Mesothelial cell of epicardium (in vitro differentiated cells): ENCODE measurements at places on chromosomes 16 and 17.

GRCh38 chr16:20868890-20869289, 31.3 kb downstream of the DCUN1D3 start:
- no peak for DNase-seq

GRCh38 chr17:59431601-59432000, 100.1 kb downstream of the YPEL2 start:
- DNase-seq, result no peak

GRCh38 chr17:31472137-31472536, 80.7 kb downstream of the RAB11FIP4 start:
- no peak for DNase-seq

- no peak for DNase-seq
These were observed at the start of gene CCL11 for GRCh38 chr17:34285286-34285792. Gene CCL11 (plus strand): TSS chr17:34285742. CDS start chr17:34285809, 67 bp downstream.

- no peak for DNase-seq
These were observed 223.0 kb downstream of the NTN1 start for GRCh38 chr17:9244066-9245052.

DNA sequence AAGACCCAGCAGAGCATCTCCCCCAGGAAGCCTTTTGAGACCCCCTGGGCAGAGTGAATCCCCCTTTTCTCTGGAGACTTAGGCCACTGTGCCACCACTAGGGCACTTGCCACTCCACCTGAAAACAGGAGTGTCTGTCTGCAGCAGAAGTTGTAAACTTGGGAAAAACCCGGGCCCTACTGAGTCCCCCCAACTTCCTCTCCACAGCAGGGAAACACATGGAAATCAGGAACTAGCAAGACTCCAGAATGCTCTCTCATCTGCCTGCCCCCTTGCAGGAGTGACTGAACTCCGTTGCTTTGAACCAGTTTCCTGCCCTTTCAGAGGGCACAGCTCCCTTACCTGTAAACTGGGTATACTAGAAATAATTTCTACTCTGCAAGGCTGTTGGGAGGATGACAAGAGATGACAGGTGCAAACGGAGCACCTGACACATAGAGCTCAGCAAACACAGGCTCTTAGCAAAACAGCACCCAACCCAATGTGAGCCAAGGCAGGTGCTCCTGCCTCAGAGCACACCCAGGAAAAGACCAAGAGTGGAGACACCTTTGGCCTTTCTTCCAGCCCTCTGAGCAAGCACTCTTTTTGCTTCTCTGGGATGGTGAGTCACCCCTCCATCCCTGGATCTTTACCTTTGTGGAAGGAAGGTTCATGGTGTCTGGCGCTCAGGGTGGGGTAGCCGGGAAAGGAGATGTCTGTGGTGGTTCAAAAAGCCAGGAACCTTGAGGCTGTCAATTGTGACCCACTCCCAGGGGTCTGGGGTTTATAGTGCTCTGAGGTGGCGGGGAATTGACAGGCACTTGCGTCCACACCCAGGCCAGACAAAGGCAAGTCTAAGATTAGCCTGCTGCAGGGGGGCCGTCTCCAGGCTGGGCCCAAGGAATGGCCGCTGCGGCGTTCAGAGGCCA, at the start of gene HCRT:
Gene HCRT, minus strand, starts transcription at position 740 of the 908 bp plus-strand sequence. Its CDS starts 87 bp downstream, at position 653.
- no peak for DNase-seq

GRCh38 chr16:29777576-29778350, at the start of gene ZG16:
Gene ZG16 (plus strand): TSS chr16:29778256. CDS start chr16:29779267, 1,011 bp downstream.
- DNase-seq, result no peak

DNA sequence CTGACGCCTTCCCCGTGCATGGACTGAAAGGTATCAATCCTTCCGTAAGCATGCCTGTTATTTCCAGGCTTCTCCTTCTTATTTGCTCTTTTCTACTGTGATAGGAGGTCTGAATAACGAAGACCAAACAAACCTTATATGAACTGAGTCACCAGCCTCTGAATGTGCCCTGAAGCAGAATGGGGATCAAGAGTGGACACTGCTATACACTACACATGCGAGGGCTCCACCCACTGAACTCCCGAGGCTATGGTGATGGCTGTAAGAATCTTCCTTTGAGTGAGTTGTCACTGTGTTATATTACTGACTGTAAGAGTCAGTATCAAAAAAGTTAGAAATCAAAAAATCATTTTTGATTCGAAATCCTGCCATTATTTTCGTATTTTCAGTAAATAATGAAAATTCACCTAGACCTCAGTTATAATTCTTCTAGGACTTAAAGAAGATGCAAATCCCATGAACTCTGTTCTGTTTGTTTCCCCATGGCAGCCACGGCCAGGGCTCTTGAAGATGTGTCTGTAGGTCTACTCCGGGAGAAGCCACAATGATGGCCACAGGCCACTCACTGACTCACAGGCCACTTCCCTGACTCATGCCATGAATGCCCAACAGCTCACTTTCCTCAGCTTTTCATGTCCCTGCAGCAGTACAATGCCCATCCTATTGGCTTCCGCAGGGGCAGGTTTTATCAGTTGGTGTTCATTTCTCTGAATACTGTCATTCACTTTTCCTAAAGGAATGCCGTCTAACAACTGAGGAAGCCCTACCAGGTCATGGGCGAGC, 54.7 kb downstream of the ZZEF1 start:
- DNase-seq, result no peak

GRCh38 chr17:46212634-46213435, 19.6 kb upstream of the KANSL1 start:
- peak; percentile 58 for DNase-seq

DNA sequence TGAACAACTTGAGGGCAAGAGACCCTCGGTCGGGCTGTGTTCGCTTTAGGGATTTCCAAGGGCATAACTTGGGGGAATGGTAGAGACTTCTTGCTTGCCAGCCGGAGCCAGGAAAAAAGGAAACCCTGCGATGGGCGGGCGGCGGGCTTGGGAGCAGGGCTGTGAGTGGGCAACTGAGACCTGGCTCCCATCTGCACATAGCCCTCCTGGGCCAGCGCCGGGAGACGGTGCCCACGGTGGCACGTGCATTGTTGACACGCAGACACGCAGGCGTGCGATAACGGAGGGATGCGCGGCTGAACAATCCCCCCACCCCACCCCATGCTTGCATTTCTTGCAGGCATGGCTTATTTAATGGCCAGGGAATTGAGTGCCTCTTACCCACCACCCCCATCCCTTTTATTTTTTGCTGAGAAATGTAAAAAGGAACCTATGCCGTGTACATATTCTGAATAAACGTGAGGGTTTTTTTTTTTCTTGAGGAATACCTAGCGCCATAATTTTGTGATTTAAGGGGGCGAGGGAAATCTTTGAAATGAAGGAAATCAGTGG, 17.1 kb upstream of the ZFHX3 start:
- DNase-seq, result no peak

DNA sequence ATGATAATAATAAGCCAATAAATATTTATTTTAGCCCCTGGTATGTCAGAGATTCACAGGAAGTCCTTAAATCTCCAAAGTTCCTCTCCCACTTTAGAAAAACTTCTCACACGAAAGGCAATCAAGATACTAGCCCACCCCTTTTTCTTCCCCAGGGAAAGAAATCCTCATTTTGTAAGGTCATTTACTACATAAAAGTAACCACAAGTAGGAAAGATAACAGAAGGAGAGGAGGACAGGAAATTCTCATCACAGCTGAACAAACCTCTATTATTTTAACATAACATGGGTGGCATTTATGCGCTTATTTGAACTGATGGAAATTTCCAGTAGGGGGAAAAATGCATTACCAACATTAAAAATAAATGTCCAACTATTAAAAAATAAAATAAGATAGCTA, 3.4 kb downstream of the FAM222B start:
- no peak for DNase-seq

DNA sequence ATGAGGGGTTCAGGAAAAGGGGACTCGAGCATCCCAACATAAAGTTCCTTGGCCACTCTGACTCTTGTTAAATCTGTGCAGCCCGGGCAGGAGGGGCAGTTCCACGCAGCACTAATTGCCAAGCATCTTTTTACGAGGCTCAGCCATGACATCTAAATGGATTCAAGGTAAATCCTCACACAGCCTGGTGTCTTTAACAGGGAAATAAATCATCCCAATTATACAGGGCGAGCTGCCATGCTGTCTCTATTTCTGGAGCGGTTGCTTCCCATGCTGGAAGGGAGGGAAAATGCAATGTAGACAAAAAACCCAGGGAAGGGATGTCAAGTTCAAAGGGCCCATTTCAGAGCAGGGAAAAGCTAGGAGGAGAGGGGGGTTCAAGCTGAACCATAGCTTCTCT, 110.0 kb downstream of the GAS7 start:
- DNase-seq, result no peak

DNA sequence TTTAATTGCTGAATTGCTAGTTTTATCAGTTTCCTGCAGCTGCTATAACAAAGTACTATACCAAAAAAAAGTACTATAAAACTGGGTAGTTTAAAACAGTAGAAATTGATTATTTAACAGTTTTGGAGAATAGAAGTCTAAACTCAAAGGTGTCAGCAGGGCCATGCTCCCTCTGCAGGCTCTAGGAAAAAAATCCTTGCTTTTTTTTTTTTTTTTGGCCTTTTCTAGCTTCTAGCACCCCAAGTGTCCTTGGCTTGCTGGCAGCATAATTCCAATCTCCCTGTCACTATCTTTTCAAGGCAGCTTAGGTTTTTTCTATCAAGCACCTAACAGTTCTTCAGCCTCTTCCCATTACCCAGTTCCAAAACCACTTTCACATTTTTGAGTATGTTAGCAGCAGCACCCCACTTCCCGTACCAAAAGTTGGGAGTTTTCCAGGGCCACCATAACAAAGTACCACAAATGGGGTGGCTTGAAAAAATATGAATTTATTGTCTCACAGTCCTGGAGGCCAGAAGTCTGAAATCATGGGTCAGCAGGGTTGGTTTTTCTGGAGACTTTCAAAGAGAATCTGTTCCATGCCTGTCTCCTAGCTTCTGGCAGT, 37.4 kb downstream of the BPTF start:
- DNase-seq, result no peak

- no peak for DNase-seq
These were observed 43.2 kb downstream of the GOSR1 start for GRCh38 chr17:30520436-30520835.

DNA sequence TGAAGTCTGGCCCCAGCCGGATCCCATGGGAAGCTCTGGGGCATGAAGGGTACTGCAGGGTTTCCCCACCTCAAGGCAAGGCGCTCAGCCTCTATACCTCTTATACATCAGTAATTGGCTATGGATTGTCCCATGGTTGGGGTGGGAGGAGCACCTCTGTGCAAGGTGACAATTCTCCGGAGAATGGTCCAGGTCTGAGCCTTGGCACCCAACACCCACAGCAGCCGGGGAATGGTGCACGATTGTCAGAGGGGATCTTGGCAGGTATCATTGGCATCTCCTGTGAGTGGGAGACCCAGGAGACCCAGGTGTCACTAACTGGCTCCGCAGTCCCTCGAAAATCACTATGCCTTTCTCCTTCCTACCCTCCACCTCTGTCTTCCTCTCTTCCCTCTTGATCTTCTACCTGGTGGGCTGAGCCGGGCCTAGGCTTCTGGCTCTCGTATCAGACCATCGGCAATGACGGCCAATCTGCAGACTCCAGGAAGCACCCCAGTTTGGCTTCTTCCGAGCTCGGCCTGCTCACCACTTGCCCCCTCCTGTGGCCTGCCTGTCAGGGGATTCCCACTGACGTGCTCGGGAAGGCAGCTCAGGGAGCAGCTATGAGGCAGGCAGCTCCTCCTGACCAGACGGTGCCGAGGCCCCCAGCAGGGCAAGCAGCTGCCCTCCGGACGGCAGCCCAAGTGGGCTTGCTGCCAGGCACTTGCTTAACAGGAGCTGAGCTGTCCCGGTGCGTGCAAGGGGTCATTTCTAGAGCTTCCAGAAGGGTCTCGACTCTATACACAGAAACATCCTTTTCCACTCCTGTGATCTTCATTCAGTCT, 10.0 kb upstream of the CALB2 start:
- peak; percentile 30 for DNase-seq

- DNase-seq, result peak; percentile 72
These were observed at the start of gene NATD1 for GRCh38 chr17:21252796-21253645. Gene NATD1 (minus strand): TSS chr17:21253410. CDS start chr17:21253264, 146 bp downstream.

- no peak for DNase-seq
These were observed 185.1 kb downstream of the RPTOR start for GRCh38 chr17:80729761-80730160.

- no peak for DNase-seq
These were observed 67.0 kb downstream of the PITPNC1 start for GRCh38 chr17:67443931-67444595.

DNA sequence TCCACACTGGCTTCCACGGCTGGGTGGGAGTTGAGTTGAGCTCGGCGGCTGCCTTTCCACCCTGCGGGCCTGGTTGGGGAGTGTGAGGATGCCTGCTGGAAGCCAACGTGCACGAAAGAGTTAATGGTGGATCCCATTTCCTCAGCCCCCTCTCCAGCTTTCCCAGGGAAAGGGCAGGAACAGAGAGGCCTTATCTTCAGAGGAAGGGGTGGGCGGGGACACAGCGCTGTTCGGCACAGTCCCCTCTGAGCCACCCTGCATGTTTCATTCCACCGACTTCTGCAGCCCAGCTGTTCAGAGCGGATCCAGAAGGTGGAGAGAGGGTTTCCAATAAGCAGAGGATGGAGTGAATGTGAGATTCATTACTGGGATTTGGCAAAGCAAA, 295.3 kb downstream of the SEC14L1 start:
- DNase-seq, result no peak

DNA sequence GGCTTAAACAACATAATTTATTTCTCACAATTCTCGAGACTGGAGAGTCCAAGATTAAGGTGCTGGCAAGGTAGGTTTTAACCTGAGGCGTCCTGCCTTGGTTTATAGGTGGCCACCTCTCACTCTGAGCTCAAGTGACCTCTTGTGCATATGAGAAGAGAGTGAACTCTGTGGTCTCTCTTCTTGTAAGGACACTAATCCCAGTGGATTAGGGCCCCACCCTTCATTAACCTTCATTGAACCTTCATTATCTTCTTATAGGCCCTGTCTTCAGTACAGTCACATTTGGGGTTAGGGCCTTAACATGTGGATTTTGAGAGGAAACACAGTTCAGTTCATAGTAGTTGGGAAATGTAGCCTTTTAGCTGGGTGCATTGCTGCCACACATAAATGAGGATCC, 57.1 kb downstream of the MAP2K4 start:
- no peak for DNase-seq

DNA sequence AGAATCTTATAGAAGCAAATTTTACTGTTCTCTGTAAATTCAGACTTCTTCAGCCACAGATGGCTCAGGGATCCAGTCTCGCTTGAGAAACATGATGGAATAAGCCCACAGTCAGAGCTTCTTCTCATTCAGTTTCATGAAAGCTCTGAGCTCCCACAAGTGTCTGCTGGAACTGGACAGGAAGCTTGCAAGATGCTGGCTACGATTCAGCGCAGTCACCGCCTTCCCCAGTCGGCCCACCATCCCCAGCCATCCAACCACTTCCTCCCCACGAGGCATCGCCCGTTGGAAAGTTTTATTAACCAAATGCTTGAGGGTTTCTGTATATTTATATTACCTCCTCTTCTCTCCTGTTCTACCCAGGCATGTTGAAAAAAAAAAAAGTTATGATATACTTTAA, 171.7 kb downstream of the ZFHX3 start:
- DNase-seq, result no peak

- DNase-seq, result no peak
These were observed 591 bp upstream of the TNFSF13 start for GRCh38 chr17:7557775-7558543.

GRCh38 chr17:33228548-33228947, 64.5 kb downstream of the ASIC2 start:
- no peak for DNase-seq
